ENCODE measurements at places on chromosomes 4 and X.

DNA sequence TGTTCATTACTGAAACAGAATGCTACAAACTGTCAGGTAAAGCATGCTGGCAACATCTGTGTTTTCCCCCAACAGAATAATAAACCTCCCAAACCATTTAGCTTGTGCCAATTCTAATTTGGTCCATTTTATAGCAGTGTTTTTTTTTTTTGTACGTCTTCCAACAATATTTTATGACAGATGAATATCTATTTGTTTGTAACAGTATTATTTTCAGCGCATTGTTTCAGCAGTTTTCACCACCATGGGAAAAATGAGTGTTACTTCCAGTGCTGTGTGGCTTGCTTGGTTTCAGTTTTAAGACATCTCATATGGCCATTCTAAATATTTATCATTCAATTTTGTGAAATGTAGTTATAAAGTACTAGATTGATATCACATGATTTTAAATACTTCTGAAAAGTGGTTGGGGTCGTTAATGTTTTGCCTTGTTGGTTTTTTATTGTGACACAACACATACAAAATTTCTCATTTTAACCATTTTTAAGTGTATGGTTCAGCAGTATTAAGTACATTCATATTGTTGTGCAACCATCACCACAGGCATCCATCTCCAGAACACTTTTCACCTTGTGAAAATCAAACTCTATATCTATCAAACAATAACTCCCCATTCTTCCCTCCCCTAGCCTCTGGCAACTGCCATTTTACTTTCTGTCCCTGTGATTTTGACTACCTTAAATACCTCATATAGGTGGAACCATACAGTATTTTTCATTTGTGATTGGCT, 25.6 kb upstream of the TBC1D19 start:
- DNase-seq: no peak

GRCh38 chr4:101262683-101263082, 84.6 kb downstream of the PPP3CA start:
- DNase-seq: no peak

GRCh38 chr4:138330531-138330930, 88.4 kb upstream of the SLC7A11 start:
- no peak for DNase-seq

- DNase-seq: no peak
Observed at GRCh38 chr4:41839916-41840854, 91.7 kb upstream of the PHOX2B start.

DNA sequence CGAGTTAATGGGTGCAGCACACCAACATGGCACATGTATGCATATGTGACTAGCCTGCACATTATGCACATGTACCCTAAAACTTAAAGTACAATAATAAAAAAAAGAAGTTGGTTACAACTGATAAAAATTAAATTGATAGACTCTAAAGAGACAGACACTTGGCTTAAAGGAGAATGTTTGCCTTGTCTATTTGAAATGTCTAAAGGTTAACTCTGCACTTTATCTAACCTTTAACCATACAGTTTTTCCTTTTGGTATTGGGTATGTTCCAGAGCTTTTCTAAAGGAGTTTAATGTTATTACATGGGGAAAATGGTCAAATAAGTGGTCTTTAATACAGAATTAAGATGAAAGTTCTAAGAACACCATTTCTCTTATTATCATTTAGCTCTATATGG, 145.1 kb upstream of the HCCS start:
- no peak for DNase-seq

GRCh38 chrX:447052-447451, 60.3 kb upstream of the PPP2R3B start:
- no peak for DNase-seq

- no peak for DNase-seq
Observed at GRCh38 chr4:19026281-19026680, 1004.7 kb upstream of the LCORL start.

DNA sequence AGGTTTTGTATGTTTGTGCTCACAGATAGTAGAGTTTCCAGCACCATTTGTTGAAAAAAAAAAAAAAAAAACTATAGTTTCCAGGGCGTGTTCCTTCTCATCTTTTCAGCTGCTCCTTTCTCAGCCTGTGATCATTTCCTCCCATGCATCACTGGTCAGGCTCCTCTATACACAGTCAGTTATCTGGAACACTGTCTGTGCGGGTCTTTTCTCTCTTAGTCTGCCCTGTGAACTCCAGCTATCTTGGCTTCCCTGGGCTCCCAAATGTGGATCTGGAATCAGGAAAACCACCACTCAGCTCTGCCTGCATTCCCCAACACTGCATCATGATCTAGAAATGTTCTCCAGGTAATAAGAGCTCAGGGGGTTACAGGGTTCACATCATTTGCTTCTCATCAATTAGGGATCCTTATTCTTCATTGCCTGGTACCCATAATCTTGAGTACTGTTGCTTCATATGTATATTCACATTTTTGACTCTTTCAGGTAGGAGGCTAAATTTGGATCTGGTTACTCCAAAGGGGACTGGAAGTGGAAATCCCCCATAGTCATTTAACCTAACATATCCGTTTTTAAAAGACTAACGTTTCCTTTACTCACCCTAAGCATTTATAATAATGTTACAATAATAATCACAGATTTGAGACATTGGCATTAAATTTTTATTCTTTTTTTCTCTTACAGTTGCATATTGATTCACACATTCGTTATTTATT, 221.8 kb upstream of the KLF3 start:
- no peak for DNase-seq

- DNase-seq: no peak
Observed at GRCh38 chrX:131081772-131082740, 23.9 kb downstream of the ARHGAP36 start.

DNA sequence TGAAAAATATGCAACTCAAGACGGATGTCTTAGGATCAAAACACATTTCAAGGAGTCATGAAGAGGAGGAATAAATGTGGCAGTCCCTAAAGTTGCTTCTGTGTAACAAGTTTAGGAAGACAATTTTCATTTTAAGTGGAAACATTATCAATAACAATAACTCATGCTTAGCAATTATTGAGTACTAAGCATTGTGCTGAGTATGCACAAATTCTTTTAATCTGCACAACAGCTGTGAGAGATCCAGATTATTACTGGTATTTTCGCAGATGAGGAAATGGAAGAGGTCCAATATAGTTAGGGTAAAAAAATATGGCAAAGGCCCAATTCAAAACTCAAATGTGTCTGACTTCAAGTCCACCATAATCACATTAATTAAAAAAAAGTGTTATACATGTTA, 2.9 kb upstream of the TEX13B start:
- no peak for DNase-seq

GRCh38 chr4:102552781-102553180, 51.6 kb downstream of the NFKB1 start:
- DNase-seq: no peak

- no peak for DNase-seq
Observed at GRCh38 chr4:43452948-43453347, 560.4 kb downstream of the GRXCR1 start.

GRCh38 chrX:136259543-136259942, 8.3 kb upstream of the MAP7D3 start:
- DNase-seq: no peak

- DNase-seq: no peak
Observed at GRCh38 chr4:87243426-87244053, 23.1 kb upstream of the KLHL8 start.

DNA sequence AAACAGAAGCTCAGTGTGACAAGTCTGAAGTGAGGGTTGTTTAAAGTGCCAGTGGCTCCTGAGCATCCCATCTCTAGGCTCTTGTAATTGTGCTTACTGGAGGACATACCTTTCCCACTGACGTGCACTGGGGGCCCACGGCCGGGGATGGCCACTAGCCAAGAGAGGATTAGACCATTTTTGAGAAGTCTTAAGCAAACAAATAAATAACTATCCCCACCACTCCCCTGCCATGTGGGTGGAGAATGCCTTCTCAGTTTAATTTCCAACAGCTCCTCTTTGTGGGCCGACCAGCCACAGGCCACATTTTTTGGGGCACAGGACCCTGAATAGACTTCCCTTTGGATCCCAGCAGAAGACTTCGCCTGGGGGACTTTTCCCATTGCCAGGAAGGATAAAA, 125.0 kb upstream of the MSX1 start:
- no peak for DNase-seq

DNA sequence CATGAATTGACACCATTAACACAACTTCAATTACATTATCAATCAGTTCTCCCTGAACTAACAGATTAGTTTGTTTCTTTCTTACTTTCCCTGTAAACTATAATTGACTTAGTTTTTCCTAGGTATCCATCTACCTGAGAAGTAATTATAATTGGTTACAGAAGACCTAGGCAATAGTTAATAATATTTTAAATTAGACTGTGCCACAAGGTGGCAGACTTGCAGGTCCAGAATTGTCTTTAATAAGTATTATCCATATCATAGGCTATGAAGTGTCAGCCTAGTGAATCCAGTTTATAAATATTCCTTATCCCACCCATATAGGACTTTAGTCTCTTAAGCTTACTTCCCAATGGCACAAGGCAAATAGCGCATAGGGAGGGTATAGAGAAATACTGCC, 48.9 kb upstream of the FAM47B start:
- no peak for DNase-seq

DNA sequence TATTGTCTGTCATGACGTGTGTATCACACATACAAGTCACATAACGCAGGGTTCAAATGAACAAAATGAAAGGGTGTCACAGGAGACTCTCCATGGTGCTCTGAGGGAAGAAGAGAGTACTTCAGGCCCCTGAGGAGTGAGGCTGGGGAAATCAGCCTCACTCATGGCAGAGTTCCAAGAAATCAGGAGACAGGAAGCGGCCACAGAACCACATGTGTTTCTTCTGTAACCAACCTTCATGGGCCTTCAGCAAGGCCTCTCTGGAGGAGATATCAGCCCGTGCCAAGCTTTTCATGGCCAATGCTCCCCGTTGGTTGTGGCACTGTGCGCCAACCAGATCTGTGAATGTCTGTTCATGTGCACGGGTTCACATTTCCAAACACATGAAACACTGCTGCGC, 76.0 kb downstream of the NAT8L start:
- no peak for DNase-seq

Measured in iPS DF 6.9 (cell line).